Stimulated activated CD8-positive, alpha-beta memory T cell treated with anti-CD3 and anti-CD28 coated beads, Interleukin-7, amount 100 ng/mL, for 1 hour (primary cell): ENCODE measurements at places on chromosomes 4 and X.

DNA sequence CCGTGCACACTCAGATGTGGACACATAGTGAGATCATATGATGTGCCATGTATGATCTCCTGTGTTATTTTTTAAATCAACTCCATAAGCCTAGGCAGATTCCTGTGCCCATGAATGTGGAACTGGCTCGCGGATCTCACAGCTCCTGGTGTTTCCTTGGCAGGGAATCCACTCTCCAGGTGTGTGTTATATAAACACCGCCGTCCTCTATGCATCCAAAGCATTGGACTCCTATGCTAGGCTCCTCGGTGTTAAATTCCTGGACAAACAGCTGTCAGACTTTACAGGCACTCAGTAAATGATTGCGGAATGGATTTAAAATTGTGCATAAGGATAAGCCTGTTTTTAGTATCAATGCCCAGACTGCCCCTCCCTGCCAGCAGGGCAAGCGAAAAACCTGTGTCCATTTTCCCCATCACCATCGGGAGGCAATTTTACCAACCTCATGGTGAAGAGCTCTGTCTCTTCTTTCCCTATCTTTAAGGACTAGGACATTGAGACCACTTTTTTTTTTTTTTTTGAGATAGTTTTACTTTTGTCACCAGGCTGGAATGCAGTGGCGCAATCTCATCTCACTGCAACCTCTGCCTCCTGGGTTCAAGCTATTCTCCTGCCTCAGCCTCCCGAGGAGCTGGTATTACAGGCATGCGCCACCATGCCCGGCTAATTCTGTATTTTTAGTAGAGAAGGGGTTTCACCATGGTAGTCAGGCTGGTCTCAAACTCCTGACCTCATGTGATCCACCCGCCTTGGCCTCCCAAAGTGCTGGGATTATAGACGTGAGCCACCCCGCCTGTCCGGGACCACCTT, 23.6 kb upstream of the GPR78 start:
- DNase-seq: no peak

GRCh38 chr4:100828986-100829685, 311.3 kb upstream of the EMCN start:
- DNase-seq: no peak

DNA sequence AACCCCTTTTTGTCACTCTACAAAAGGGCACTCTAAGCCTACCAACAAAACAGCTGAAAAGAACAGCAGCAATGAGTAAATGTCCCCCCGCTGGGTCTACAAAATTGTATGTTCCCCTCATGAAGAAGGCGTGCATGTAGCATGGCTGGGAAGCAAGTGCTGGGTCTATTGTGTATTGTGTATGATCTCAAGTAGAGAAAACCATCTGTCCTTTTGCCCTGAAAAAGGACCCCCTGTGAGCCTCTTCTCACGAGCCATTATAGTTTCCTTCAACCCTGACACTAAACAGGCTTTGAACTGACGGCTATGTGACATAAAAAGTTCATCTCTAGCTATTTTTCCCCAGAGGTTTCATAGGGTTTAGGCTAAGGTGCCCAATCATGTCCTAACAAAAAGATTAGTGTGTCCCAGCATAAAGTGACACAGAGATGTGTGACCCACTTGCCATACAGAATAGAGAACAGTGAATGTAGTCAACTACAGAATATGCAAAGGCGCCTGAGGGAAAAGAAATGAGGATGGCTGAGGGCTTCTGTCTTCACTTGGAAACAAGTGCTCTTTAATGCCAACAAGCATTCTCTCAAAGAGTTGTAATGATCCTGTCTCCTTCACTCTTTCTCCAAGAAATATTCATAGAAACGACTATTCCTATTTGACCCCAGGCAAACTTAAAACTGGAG, 27.3 kb downstream of the COL25A1 start:
- no peak for DNase-seq

- DNase-seq: no peak
Measured at GRCh38 chr4:65661471-65661870, 8.8 kb downstream of the EPHA5 start.

DNA sequence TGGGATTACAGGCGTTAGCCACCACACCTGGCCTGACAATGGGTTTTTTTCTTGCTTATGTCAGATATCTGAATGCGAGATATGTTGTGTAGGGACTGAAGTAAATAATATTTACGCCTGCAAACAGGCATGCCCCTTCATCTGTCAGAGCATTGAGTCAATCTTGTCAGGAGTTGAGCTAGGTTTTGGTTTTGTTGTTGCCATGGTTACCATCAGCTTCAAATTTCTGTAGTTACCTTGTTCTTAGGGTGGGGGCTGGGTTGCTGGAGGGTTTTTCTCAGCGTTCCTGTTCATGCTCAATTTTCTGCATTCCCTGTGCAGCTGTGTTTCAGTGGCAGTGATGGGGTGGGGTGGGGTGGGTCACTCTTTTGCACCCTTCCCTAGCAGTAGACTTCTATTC, 14.5 kb downstream of the MRPL1 start:
- no peak for DNase-seq

DNA sequence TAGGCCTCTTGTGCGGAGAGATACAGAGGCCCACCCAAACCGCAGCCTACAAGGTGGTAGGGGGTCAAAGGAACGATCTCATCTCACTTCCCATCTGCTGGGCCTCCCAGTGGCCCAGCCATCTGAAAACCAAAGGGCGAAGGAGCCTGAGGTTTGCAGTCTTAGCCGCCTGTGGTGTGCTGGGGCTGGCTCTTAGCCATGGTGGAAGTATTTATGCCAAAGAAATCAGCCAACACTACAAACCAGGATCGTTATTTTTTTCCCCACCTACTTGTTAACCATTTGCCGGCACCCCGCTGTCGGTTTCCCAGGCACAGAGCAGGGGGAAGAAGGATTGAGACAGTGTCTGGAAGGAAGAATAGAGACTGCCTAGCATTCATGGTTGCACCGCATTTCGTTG, 30.9 kb upstream of the CDKL5 start:
- no peak for DNase-seq
